Activated CD4-positive, alpha-beta memory T cell treated with anti-CD3 and anti-CD28 coated beads, Interleukin-2, amount 10 ng/mL, durations not matched to agents 7 days and 5 days (primary cell): ENCODE measurements at places on chromosomes 7 and 10.

DNA sequence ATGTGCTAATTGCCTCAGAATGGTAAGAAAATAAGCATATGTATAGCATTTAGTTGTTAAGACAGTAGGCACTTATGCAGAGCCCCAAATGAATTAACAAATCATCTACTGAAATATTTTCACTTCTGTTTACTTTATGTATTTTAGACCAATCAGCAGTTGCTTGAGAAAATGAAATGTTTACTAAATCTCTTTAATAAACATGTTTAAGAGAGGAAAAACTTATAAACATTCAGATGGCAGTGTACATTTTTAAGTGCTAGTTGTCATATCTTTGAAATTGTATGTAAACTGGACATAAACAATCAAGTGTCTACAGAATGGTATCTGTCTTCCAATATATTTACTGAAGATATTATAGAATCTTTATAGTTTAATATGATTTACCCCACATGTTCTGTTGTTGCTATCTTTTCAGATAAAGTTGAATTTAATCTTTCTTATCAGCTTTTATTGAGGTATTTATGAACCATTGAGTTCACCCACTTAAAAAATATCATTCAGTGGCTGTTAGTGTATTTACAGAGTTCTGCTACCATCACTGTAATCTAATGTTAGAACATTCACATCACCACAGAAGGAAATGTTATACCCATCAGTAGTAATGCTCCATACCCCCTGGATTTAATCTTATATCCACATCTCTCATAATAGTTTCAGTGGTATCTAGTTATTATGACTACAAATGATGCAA lies 264.3 kb downstream of the ADK start:
- no peaks in the 10 kb centered on the region for H3K27me3 ChIP-seq
- H3K4me3 ChIP-seq: no peak overlapping the region
- no peak overlapping the region for H3K27ac ChIP-seq
- H3K4me1 ChIP-seq: peaks cover 10% of the 10 kb centered on the region
- DNase-seq: no peak
- peaks cover 11% of the 10 kb centered on the region for H3K36me3 ChIP-seq

GRCh38 chr7:121397822-121398221 lies 1.7 kb upstream of the FAM3C start:
- no peak overlapping the region for H3K4me3 ChIP-seq
- H3K27me3 ChIP-seq: no peaks in the 10 kb centered on the region
- H3K4me1 ChIP-seq: peaks cover 25% of the 10 kb centered on the region
- H3K27ac ChIP-seq: no peak overlapping the region

DNA sequence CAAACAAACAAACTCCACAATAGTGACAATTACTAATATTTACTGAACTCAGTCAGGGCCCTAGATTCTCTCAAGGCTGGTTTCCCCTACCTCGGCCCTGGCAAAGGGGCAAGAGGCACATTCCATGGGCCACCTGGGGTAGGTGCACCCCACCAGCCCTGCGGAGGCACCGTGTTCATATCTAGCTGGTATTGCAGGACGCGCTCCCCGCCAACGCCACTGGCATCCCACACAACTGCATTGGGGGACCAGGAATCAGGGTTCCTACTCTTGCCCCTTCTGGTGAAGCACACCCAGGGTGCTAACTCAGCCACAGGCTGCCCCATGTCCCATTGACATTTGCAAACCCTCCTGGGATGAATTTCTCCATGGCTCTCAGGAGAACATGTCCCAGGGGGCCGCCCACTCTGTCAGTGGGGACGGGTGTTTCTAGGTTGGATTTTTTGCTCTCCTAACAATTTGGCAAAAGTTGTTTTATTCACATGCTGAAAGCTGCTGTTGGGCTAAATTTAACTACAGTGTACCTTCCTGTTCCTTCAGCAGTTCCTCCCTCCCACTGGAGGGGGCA lies 76.7 kb downstream of the ZRANB1 start:
- H3K36me3 ChIP-seq: no peaks in the 10 kb centered on the region
- no peak overlapping the region for H3K4me3 ChIP-seq
- peaks cover 34% of the 10 kb centered on the region for H3K27me3 ChIP-seq
- peaks cover 18% of the 10 kb centered on the region for H3K4me1 ChIP-seq
- no peak for DNase-seq
- H3K27ac ChIP-seq: no peak overlapping the region

DNA sequence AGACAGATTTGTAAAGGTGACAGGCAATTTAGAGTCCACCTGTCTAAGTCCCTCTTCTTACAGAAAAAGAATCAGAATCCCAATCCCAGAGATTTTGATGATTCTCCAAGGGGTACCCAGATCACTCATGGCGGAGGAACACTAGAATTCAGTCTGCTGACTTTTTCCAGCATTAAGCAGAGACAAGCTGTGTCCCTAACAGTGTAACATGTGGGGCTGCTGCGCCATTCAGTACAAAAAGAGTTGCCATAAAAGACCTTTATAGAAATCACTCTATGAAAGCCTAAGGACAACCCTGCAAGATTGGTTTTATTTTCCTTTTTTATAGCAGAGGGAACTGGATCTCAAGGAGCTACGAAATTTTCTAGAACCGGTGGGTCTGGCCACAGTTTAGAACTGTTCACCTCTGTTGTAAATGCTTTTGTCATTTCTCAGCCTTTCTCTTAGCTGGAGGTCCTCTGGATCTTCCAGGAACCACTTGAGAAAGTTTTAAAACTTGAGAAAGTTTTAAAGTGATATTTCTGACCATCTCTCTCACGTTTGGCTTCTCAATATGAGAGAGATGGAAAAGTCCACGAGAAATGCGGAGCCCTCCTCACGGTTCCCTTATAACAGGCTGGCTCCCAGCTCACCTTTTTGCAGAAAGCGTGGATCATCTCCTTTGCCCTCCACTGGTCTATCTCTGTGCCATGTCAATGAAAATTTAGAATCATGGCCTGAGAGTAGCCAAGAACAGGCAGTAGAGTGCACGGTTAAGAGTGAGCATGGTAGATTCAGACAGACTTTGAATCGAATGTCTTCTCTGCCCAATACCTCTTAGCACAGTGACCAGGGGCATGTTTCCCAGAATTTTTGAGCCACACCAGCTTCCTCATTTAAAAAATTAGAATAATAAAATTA lies 826 bp downstream of the GIMAP7 start:
- H3K27ac ChIP-seq: peak overlapping the region; percentile 100
- DNase-seq: peak; percentile 27
- H3K27me3 ChIP-seq: no peaks in the 10 kb centered on the region
- peak overlapping the region; percentile 100 for H3K4me3 ChIP-seq
- H3K4me1 ChIP-seq: peaks cover 55% of the 10 kb centered on the region

GRCh38 chr7:121180436-121181063 lies 148.2 kb upstream of the WNT16 start:
- no peak for DNase-seq
- H3K27me3 ChIP-seq: peaks cover 5% of the 10 kb centered on the region
- no peak overlapping the region for H3K27ac ChIP-seq

DNA sequence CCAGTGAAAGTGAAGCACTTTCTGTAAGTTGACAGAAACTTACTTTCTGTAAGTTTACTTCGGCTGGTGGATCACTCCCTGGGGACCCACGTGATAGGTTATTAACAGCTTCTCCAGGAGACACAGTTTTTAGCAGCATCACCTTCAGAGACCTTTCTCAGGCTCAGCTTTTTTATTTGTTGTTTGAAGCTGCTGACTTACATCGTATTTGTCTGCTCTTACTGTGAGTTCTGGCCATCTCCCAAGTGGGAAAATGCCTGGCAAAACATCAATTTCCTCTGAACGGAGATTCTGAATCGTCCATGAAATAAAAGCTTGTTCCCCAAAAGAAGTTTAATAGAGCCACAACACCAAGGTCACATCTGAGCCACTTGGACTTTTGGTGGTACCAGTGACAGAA lies 178.7 kb upstream of the PODXL start:
- no peaks in the 10 kb centered on the region for H3K4me1 ChIP-seq
- peaks cover 5% of the 10 kb centered on the region for H3K27me3 ChIP-seq
- H3K4me3 ChIP-seq: no peak overlapping the region
- no peak overlapping the region for H3K27ac ChIP-seq
- no peak for DNase-seq

GRCh38 chr7:155532792-155533119 lies 13.6 kb downstream of the CNPY1 start:
- no peak overlapping the region for H3K4me3 ChIP-seq
- DNase-seq: no peak
- H3K27me3 ChIP-seq: peaks cover 63% of the 10 kb centered on the region

- H3K4me3 ChIP-seq: no peak overlapping the region
- H3K36me3 ChIP-seq: no peaks in the 10 kb centered on the region
- no peaks in the 10 kb centered on the region for H3K4me1 ChIP-seq
- no peak for DNase-seq
Measured at GRCh38 chr10:4196771-4197390, 411.9 kb upstream of the KLF6 start.

DNA sequence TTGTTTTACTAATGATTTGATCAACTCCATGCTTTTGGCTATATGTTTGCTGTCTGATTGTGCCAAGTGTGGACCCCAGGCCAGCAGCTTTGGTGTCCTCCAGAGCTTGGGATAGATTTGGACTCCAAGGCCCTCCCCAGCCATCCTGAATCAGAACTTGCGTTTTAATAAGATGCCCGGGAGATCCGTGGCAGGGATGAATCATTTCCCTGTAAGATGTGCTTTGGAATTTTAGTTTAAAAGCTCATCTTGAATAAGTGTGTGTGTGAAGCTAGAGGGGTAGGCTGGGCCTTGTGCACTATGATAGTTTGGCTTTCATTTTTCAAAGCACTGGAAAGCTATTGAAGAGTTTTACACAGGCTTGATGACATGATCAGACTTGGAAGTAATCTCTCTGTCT lies 66.2 kb upstream of the SDK1 start:
- DNase-seq: no peak
- no peaks in the 10 kb centered on the region for H3K4me1 ChIP-seq
- no peak overlapping the region for H3K4me3 ChIP-seq
- H3K27me3 ChIP-seq: peaks cover 14% of the 10 kb centered on the region

DNA sequence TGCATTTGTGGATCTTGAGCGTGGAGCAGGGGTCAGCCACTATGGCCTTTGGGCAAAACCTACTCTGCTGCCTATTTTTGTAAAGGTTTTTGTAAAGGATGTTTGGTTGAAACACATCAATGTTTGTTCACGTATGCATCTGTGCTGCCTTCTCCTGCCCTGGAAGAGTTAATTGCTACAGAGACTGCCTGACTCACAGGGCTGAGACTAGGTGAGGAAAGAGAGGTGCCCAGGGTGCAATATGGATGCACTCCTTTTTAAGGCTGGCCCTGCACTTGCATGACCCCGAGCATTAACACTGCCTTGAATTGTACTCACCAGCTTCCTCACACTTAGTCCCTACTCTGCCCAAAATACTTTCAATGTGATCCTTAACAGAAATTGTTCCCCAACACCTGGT lies 20.9 kb upstream of the NAMPT start:
- no peak overlapping the region for H3K27ac ChIP-seq
- H3K27me3 ChIP-seq: peaks cover 17% of the 10 kb centered on the region

DNA sequence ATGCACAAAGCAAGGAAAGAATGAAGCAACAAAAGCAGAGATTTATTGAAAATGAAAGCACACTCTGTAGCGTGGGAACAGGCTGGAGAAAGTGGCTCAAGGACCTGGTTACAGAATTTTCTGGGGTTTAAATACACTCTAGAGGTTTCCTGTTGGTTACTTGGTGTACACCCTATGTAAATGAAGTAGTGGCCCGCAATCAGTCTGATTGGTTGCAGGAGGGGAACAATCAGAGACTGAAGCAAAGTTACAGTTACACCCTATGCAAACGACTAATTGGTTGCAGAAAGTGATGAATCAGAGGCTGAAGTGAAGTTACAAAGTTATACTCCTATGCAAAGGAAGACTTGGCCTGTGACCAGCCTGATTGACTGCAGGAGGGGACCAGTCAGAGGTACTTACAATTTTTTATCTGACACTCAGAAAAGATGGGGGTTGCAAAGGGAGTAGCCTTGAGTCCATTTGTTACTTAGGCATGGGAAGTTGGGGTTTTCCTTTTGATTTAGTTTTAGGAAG lies 3.6 kb upstream of the MTPN start:
- H3K4me1 ChIP-seq: peaks cover 53% of the 10 kb centered on the region
- peak overlapping the region; percentile 62 for H3K4me3 ChIP-seq
- no peaks in the 10 kb centered on the region for H3K27me3 ChIP-seq
- H3K27ac ChIP-seq: peak overlapping the region; percentile 88
- peaks cover 16% of the 10 kb centered on the region for H3K36me3 ChIP-seq

DNA sequence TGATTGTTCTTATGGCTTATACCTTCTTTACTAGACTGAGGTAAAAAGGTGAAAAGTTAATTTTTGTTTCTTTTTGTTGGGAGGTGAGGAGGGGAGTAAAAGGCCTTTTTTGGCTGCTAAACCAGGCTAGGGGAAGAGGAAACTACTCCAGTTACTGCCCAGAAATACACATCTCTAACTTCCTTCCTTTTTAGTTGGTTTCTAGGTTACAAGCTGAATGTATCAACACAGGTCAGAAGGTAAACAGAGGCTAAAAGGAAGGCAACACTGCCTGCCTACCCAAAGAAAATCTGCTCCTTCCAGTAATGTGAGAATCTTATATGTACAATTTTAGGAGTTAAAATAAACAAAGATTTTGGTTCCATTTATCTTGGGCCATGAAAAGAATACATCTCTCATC lies 140.4 kb downstream of the NRBF2 start:
- no peaks in the 10 kb centered on the region for H3K36me3 ChIP-seq
- H3K4me1 ChIP-seq: peaks cover 25% of the 10 kb centered on the region
- H3K27me3 ChIP-seq: no peaks in the 10 kb centered on the region
- peak overlapping the region; percentile 75 for H3K27ac ChIP-seq

DNA sequence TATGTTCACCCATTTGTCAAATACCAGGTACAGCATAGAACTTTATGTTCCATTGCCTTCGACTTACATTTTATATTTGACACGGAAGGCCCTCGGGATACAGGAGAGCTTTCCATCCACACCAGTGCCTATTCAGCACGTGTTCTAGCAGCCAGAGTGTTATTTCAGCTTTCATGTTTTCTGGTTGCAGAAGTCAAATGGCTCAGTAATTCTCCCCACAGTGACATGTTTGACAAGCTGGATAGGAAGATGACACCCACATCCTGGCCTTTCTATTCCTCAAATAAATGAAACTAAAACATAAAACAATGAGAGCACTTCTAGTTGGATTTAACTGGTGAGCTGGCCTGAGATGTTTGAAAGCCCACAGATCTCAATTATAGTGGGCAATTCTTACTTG lies 173.4 kb downstream of the SORCS1 start:
- H3K27ac ChIP-seq: no peak overlapping the region
- no peak for DNase-seq
- no peak overlapping the region for H3K4me3 ChIP-seq
- H3K27me3 ChIP-seq: no peaks in the 10 kb centered on the region
- H3K36me3 ChIP-seq: no peaks in the 10 kb centered on the region

DNA sequence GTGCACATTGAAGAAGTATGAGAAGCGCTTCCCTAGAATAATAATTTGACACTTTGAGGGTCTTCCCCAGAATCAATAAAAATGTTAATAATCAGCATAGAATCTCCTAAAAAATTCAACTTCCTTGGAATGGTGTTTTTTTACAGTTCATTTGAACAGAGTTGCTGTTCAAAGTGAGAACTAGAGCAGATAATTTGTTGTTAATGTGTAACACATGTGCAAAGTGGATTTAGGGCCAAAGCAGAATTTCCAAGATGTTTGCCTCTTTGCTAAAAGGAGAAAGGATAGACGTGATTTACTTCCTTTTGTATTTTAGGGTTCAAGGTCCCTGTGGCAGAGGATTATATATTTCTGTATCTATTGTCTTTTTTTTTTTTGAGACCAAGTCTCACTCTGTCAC lies 73.8 kb downstream of the ZNF277 start:
- H3K36me3 ChIP-seq: no peaks in the 10 kb centered on the region
- H3K4me1 ChIP-seq: no peaks in the 10 kb centered on the region
- DNase-seq: no peak
- no peaks in the 10 kb centered on the region for H3K27me3 ChIP-seq

- H3K4me3 ChIP-seq: no peak overlapping the region
- no peak overlapping the region for H3K27ac ChIP-seq
- H3K36me3 ChIP-seq: no peaks in the 10 kb centered on the region
- H3K27me3 ChIP-seq: no peaks in the 10 kb centered on the region
- no peak for DNase-seq
Measured at GRCh38 chr10:52703898-52704297, 68.7 kb downstream of the MBL2 start.
